ENCODE measurements at places on chromosomes 6 and 20.
A peak's percentile ranks its signal among the peaks of the same experiment; 100 is the strongest.

DNA sequence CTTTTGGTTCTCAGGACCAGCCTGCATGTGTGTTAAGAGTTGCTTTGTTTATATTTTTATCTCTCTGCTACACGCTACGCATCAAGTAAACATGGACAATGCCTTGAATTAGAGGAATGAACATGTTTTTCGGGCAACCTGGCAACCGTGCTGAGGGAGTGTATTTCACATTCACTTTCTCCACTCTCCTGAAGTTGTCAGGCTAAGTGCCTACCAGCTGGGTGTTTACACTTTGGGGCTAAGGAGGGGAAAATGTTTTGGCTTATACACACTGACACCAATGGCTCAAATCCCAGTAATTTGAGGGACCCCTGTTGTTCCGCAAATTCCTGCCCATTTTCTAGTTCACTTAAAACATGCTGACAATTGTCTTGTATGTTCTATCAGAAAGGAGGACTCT lies 141.5 kb upstream of the PDE7B start:
- no peak overlapping the region for H3K27ac ChIP-seq
- no peak overlapping the region for H3K4me3 ChIP-seq
- H3K4me1 ChIP-seq, result no peaks in the 10 kb centered on the region
- no peak for DNase-seq

GRCh38 chr6:53399027-53399344 lies 50.2 kb upstream of the ELOVL5 start:
- no peak overlapping the region for H3K27ac ChIP-seq
- H3K4me3 ChIP-seq, result no peak overlapping the region
- H3K27me3 ChIP-seq, result no peaks in the 10 kb centered on the region
- DNase-seq, result no peak
- H3K36me3 ChIP-seq, result no peaks in the 10 kb centered on the region

- H3K27me3 ChIP-seq, result peaks cover 6% of the 10 kb centered on the region
- H3K4me3 ChIP-seq, result peak overlapping the region; percentile 98
- peaks cover 27% of the 10 kb centered on the region for H3K4me1 ChIP-seq
Measured at GRCh38 chr20:21301940-21302663, 1.0 kb upstream of the XRN2 start.

- H3K27ac ChIP-seq, result peak overlapping the region; percentile 97
- no peaks in the 10 kb centered on the region for H3K27me3 ChIP-seq
- H3K4me3 ChIP-seq, result peak overlapping the region; percentile 78
- H3K4me1 ChIP-seq, result peaks cover 100% of the 10 kb centered on the region
Measured at GRCh38 chr20:57397693-57398108, 6.5 kb downstream of the RBM38 start.

DNA sequence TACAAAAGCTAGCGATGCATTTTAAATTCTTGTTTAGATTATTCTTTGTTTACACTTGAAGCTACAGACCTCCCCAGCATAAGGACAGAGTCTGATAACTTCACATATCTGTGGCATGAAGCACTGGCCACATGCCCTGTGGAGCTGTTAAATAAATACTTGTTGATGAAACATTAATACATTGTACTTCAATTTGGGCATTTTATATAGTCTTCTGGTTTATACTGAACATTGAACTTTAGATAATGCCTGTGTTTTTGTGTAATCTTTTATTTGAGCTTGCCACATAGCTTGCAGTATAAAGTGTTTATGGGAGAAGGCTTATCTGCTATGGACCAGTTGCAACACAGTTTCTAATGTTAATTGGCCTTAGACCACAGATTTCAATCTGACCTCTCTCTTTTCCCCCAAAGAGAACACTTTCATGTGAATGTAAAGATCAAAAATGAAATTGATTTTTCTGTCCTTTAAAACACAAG lies 48.2 kb downstream of the FRK start:
- peaks cover 2% of the 10 kb centered on the region for H3K27me3 ChIP-seq
- no peak overlapping the region for H3K4me3 ChIP-seq
- no peak overlapping the region for H3K27ac ChIP-seq
- peaks cover 48% of the 10 kb centered on the region for H3K4me1 ChIP-seq
- DNase-seq, result no peak

GRCh38 chr6:33994472-33995308 lies 151.2 kb downstream of the GRM4 start:
- no peak overlapping the region for H3K4me3 ChIP-seq
- no peaks in the 10 kb centered on the region for H3K4me1 ChIP-seq
- no peak for DNase-seq
- peaks cover 18% of the 10 kb centered on the region for H3K27me3 ChIP-seq
- H3K36me3 ChIP-seq, result no peaks in the 10 kb centered on the region

- H3K27ac ChIP-seq, result no peak overlapping the region
- H3K4me1 ChIP-seq, result peaks cover 9% of the 10 kb centered on the region
- no peaks in the 10 kb centered on the region for H3K36me3 ChIP-seq
- DNase-seq, result no peak
- H3K4me3 ChIP-seq, result no peak overlapping the region
Measured at GRCh38 chr20:41370176-41370575, 3.6 kb upstream of the EMILIN3 start.

DNA sequence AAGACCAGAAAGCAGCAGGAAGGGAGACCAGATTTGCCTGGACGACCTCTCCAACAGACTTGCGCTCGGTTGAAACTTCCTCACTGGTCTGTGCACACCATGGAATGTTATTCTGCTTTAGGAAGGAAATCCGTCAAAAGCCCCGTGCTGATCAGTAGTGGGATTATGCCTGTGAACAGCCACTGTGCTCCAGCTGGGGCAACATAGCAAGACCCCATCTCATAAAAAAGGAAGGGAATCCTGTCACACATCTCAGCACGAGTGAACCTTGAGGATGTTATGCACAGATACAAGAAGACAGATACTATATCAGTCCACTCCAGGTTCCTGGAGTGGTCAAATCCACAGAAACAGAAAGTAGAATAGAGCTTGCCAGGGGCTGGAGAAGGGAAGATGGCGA lies 86.9 kb upstream of the FOXC1 start:
- no peak for DNase-seq
- peaks cover 8% of the 10 kb centered on the region for H3K4me1 ChIP-seq
- H3K27me3 ChIP-seq, result peaks cover 25% of the 10 kb centered on the region
- no peaks in the 10 kb centered on the region for H3K36me3 ChIP-seq
- H3K4me3 ChIP-seq, result no peak overlapping the region
